ENCODE measurements at places on chromosomes 13 and 19. TPM values are rescaled to one million over a fixed set of nuclear protein-coding genes. Genes with fewer than 3 reads are reported as not detected.

- DNase-seq: peak; percentile 32
These were observed 102.5 kb downstream of the FAM216B start for GRCh38 chr13:42883771-42884467.

GRCh38 chr13:77359171-77359570, 32.3 kb upstream of the MYCBP2 start:
- DNase-seq: no peak

- DNase-seq: peak; percentile 94
These were observed 13.6 kb downstream of the IER2 start for GRCh38 chr19:13163609-13164342.

CNN2 gene
- total RNA-seq: 131 TPM

ATXN8OS gene
- total RNA-seq: not detected

Data from neural progenitor cell (in vitro differentiated cells).